ENCODE measurements at places on chromosomes 13 and 19.

GRCh38 chr13:24725379-24725778, 38.6 kb upstream of the RNF17 start:
- no peak for DNase-seq

GRCh38 chr19:295687-296370, 4.6 kb upstream of the PLPP2 start:
- no peak for DNase-seq

- DNase-seq: no peak
These were observed 36.6 kb upstream of the MED4 start for GRCh38 chr13:48131533-48131932.

GRCh38 chr19:15107061-15108010, at the start of gene SYDE1:
SYDE1 (plus strand) TSS chr19:15107401; CDS start chr19:15107434, 33 bp downstream.
- DNase-seq: no peak

DNA sequence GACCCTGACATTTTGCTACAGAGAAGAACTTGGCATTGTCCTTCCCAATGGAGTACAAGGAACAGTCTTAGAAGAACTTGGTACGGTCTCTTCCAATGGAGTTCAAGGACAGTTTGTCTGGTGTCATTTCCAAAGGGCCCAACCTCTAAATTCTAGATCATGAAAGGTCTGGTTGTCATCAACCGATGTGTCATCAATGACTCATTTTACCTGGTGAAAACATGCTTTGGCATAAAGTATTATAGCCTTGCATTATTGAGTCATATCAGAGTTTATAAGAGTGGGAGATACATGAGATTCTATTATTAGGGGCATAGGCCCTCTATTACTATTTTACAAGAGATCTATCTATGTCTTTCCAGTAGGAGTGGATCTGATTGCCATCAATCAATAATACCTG, 4.3 kb downstream of the CYP2B6 start:
- DNase-seq: no peak

GRCh38 chr13:33227927-33228647, 57.5 kb downstream of the STARD13 start:
- DNase-seq: no peak

GRCh38 chr19:30513082-30513411, 140.9 kb downstream of the ZNF536 start:
- no peak for DNase-seq

- DNase-seq: no peak
These were observed 48.0 kb upstream of the TPP2 start for GRCh38 chr13:102548811-102549210.

DNA sequence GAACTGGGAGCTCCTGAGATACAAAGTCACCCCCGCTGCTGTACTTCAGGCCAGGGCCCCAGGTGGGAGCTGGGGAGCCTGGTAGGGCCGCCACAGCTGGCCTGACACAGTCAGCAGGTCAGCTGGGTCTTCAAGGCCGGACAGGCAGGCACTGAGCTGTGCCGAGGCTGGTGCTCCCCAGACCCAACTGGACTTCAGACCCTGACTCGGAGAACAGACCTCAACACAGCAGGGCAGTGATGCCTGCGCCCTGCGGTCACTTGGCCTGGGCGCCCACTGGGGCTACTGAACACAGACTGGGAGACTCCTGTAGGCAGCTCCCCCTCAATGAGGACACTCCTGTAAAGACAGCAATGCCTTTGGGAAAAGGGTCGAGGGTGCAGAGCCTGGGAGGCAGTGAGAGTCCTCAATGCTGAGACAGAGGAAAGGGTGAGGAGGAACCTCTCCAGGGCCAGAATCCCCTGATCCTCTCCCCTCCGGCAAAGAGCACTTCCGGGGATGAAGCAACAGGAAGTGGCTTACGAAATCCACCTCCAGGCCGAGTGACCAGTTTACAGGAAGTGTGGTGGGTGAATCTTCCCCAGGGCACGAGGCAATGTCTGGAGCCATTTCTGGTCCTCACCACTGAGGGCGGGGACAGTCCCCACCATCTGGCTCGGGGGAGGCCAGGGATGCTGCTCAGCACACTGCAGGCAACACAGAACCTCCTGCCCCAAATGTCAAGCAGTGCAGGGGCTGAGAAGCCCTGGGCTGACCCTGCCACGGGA, 40.8 kb upstream of the ISYNA1 start:
- peak; percentile 83 for DNase-seq

GRCh38 chr19:54551293-54551692, 22.3 kb upstream of the LILRA2 start:
- DNase-seq: peak; percentile 41

DNA sequence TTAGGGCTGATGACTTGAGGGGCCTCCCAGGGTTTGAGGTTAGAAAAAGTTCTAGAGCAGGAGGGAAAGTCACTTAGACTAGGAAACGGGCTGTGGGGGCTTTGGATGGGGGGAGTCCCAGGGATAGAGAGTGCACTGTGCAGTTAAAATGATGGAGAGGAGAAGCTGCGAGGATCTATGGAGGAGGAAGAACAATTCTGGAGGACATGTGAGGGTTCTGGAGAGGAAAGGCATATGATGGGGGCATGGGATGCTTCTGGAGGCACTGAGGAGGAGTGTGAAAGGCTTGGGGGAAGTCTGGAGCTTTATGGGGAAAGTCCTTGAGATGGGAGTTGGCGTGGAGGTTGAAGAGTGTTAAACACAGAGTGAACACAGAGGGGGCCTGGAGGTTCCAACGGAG, 2.2 kb downstream of the KCNC3 start:
- DNase-seq: no peak

DNA sequence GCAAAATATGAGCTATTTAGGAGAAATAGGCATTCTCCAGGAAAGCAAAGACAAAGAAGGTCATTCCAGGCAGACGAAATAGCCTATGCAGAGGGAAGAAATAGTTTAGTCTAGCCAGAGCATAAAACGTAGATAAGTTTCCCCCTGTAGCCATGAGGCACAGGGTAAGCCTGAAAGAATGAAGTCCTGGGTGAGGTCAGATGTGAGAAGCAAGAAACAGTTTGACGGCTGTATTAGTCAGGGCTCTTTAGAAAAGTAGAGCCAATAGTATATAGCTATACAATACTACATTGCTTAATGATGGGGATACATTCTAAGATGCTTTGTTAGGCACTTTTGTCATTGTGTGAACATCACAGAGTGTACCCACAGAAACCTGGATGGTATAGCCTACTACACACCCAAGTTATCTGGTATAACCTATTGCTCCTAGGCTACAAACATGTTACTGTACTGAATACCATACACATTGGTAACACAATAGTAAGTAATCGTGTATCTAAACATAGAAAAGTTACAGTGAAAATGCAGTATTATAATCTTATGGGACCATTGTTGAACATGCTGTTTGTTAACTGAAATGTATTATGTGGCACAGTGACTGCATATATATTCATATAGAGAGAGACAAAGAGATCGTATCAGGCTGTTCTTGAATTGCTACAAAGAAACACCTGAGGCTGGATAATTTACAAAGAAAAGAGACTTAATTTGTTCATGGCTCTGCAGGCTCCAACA, 59.3 kb upstream of the WDFY2 start:
- DNase-seq: no peak

DNA sequence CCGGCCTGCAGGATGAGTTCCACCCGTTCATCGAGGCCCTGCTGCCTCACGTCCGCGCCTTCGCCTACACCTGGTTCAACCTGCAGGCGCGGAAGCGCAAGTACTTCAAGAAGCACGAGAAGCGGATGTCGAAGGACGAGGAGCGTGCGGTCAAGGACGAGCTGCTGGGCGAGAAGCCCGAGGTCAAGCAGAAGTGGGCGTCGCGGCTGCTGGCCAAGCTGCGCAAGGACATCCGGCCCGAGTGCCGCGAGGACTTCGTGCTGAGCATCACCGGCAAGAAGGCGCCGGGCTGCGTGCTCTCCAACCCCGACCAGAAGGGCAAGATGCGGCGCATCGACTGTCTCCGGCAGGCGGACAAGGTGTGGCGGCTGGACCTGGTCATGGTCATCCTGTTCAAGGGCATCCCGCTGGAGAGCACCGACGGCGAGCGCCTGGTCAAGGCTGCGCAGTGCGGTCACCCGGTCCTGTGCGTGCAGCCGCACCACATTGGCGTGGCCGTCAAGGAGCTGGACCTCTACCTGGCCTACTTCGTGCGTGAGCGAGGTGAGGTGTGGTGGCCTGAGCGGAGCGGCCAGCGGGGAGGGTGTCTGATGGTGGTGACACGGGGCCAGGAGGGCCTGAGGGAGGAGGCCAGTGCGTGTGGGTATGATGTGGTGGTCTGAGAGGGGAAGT, 15.5 kb downstream of the NFIC start:
- no peak for DNase-seq

- no peak for DNase-seq
These were observed 421.1 kb downstream of the KLF5 start for GRCh38 chr13:73479856-73480255.

GRCh38 chr13:80235166-80235966, 105.6 kb downstream of the SPRY2 start:
- no peak for DNase-seq

GRCh38 chr19:35117116-35117515, 1.5 kb downstream of the FXYD3 start:
- DNase-seq: no peak

DNA sequence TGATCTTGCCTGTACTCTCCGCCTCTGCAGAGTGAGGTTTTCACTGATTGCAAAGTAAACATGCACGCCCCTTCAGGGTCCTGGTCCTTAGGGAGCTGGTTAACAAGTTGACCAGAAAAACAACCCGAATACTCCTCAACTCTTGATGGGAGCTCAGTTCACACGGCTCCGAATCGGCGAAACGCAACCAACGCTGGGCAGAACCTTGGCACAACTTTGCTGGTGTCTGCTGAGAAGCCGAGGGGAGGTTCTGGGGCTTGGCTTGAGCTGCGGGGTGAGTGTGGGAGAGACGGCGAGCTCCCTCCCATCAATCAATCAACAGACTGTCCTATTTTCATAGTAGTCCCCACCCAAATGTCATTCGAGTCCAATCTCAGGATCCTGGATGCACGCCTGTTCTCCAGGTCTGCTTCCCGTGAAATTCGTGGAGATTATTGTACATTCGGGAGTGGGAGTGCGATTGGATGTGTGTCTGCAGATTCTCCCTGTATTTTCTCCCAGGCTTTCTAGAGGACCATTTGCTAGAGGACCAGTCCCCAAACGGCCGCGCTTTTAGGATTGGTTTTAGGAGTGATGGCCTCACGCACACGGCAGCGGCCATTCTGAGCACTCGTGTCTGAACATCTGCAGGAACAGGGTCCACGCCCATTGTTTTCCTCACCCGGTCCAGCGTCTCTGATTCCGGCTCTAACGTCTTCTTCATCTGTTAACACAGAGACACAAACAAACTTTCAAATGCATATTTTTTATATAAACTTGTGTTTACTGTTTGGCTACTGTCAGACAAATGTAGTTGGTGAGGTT, 51.6 kb upstream of the F7 start:
- DNase-seq: no peak

GRCh38 chr13:33649212-33649878, 168.6 kb upstream of the RFC3 start:
- DNase-seq: no peak

DNA sequence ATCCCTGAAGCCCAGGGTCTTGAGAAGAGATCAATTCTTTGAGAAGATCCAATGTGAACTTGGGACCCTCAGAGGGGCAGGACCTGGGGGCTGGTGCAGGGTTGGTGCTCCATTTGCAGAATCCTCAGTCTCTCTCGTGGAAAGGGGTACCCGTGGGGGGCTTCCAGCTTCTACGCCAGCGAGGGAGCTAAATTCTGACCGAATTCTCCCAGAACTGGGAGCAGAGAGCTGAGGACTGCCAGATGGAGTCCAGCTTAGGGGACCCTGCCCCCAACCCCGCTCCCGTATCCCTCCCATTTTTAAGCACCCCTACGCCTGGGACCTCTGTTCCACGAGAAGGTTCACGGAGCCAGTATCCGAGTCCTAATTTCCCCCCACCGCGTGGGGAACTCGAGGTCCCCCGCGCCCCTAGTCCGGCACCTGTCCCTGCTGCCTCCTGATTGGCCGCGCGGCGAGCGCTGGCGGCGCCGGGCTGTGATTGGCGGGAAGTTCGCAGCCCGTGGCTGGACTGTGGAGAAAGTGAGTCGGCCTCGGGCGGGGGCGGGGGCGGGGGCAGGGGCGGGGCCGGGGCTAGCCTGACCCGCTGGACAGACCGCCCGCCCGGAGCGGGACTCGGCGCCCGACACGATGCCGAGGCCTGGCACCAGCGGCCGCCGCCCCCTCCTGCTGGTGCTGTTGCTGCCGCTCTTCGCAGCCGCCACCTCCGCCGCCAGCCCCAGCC, 4.4 kb upstream of the LTBP4 start:
- no peak for DNase-seq

DNA sequence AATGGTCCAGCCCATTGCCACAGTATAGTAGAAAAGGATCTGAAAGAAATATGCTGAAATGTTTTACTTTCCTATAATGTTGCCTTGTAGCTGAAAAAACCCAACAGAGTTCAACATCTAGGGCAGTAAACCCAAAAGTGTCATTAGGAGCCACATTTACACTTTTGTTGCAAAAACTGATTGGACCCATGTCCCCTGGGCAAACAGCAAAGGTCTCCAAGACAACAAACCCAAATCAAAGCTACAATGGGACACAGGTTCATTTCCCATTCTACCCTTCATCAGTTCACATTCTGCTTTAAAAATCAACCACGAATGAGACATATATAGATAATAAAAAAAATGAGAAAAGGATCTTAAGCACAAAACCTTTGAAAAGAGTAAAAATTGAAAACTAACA, 744.8 kb downstream of the PCDH17 start:
- DNase-seq: no peak

DNA sequence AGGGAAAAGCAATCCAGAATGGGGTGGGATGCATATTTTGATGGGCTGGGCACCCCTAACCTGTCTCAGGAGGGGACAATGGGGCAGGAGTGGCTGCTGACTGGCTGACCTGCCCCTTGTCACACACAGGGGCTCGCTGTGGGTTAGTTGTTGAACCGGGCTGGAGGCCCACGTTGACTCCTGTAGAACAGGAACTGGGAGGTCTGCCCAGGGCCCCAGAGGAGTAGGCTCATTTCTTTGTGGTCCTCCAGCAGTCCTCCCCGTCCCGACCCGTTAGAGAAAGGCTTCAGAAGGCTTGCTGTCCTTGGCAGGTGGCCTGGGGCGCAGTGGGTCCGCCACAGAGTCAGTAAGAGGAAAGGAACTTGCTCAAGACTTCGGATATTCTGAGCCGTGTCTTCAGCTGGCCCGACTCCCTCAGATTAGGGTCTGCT, 70.1 kb downstream of the COL4A1 start:
- DNase-seq: no peak

- DNase-seq: no peak
These were observed 4.4 kb downstream of the GRTP1 start for GRCh38 chr13:113359571-113359970.

- no peak for DNase-seq
These were observed 102.7 kb downstream of the SLAIN1 start for GRCh38 chr13:77800219-77800618.

Data from CD4-positive, alpha-beta T cell treated with Interleukin-15 for 1 hour (primary cell).